ENCODE measurements at places on chromosomes 11 and 22.
A peak's percentile ranks its signal among the peaks of the same experiment; 100 is the strongest.

- no peak for DNase-seq
Measured at GRCh38 chr11:35811783-35812182, 132.1 kb upstream of the LDLRAD3 start.

DNA sequence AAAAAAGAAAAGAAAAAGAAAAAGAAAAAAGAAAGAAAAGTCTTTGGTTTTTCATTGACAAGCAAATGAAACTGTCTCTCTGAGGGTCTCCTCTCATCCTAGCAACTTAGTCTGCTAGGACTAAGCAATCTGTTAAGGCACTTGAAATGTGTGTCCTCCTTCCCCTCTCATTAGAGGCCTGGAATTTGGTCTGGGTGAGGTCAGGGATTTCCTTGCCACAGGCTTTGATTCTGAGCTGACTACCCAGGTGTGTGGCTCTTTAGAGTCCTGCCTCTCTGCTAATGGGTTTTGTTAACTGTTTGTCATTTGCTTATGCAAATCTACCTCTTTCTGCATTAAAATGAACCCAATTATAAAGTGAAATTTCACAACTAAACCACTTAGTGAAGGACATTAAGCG, 18.3 kb upstream of the PKNOX2 start:
- DNase-seq = no peak

- peak; percentile 26 for DNase-seq
Measured at GRCh38 chr11:109644152-109644551, 222.2 kb downstream of the C11orf87 start.

DNA sequence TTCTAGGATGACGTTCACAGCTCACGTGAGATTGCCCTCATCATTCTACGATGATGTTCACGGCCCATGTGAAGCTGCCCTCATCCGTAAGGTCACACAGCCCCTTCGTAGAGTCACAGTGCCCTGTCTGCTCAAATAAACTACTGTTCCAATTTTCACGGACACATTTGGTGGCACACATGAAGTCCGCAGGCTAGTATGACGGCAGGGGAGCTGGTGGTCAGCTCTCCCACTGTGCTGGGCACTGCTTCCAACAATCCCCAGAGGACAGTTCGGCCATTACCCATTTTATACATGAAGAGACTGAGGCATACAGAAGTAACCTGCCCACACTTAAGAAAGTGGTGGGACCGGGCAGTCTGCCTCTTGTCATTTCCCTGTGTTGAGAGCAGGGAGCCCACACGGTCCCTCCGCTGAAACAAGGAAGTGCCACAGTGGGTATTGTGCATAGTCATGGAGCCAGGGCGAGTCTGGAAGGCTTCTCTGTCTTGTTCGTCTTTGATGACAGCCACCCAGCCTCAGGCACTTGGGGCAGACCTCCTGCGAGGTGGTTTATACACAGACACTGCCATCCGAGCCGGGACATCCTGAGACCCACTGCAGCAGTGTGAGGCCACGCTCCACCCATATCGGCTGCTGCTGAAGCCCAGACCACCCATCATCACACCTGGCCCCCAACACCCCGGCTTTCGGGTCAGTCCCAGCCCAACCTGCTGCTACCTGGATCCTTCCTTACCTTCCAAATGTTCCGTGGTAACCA, 114.3 kb downstream of the PHF21B start:
- no peak for DNase-seq

DNA sequence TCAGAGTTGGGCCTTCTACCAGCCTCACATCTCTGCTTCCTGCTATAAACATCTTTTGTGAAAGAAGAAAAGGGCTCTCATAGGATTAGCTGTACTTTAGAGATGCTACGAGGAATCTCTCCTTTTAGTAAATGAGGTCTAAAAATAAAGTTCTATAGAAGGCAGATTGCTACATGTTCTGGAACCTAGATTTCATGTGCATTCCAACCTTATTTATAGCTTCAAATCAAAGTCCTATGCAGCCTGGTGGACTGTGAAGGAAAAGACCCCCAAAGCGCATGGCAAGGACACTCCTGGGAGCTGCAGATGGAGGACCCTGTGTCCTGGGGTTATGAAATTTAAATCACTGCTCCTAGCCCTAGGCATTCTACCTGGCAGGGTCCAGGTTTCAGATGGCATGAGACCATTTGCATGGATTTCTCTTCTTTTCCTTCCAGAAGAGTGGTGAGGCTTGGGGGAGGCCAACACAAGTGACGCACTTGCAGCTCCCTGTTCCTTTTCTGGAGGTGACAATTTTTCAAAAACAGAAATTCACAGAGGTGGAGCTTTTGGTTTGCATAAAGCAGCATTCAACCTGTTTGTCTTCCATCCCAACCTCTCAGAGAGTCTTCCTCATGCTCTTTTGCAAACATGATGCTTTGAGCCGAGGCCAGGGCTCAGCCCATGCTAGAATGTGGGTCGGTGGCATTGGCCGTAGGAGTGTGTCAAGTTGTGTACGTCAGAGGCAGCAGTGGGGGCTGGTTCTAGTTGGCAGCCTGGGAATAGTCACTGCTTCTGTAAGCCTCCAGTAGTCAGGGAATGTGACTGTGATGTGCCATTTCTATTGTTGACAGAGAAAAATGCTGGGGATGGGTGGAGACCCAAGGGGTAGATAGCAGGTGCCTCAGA, 6.3 kb downstream of the CRY2 start:
- no peak for DNase-seq

DNA sequence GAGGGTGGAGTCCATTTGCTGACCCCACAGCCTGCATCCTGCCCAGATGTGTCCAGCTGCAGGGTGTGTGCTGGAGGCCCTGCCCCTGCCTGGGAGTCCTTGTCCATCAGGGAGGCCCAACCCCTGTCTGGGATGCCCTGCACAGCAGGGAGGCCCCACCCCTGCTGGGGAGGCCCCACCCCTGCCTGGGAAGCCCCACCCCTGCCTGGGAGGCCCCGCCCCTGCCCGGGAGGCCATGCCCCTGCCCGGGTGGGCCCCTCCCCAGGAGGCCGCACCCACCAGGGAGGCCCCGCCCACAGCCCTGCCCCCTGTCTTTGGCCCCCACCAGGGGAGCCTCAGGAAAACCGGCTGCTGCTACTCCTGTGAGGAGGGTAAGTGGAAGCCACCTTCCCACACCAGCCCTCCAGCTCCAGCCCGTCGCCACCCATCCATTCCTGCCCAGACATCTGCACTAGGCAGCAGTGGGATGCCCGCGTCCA, 37.2 kb downstream of the MUC5B start:
- peak; percentile 27 for DNase-seq

All from fibroblast of mammary gland (primary cell).